ENCODE measurements at places on chromosomes 2 and 18. TPM values are rescaled to one million over a fixed set of nuclear protein-coding genes. Genes with fewer than 3 reads are reported as not detected.

- no peak for DNase-seq
Measured at GRCh38 chr2:113784823-113785744, 28.6 kb upstream of the SLC35F5 start.

GRCh38 chr2:74741629-74742028 is 87.6 kb downstream of the SEMA4F start:
- DNase-seq = no peak

GRCh38 chr2:161177969-161178368 is 17.7 kb downstream of the TANK start:
- no peak for DNase-seq

- DNase-seq = no peak
Measured at GRCh38 chr2:182228741-182229140, 198.1 kb downstream of the PDE1A start.

DNA sequence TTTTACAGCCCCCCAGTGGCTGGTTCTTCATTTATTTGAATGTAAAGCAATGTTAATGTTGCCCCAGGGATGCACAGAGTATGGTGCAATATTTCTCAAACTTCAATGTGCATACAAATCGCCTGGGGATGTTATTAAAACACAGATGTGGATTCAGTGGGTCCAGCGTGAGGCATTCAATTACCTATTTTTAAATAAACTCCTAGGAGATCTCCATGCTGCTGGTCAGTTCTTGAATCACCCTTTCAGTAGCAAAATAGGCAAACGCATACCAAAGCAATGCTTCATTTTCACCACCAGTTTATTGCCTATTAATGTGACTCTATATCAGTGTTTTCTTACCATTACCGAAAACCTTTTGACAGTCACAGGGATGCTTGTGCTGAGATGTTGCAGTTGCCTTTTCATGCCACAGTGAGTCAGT is 530.7 kb downstream of the CBLN2 start:
- DNase-seq = no peak

GRCh38 chr2:200741468-200742202 is 70.1 kb upstream of the BZW1 start:
- DNase-seq = peak; percentile 23

- peak; percentile 61 for DNase-seq
Measured at GRCh38 chr2:39568116-39568515, 97.6 kb upstream of the TMEM178A start.

DNA sequence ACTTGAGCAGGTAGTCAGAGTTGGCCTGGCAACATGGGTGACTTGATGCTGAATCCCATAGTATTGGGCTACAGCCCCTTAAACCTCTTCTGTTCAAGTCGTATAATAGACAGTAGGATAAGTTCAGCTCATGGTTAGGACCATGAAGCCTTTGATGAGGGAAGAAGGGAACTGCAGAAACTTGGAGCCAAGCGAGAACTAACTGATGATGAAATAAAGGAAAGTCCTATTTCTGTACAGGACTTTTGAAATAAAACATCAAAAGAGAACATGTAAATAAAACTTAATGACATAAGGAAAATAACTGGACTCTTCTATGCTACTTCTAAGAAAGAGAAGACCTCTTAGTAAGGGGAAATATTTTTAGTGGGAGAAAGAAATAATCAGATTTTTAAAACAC is 51.2 kb upstream of the UGP2 start:
- DNase-seq = no peak

DNA sequence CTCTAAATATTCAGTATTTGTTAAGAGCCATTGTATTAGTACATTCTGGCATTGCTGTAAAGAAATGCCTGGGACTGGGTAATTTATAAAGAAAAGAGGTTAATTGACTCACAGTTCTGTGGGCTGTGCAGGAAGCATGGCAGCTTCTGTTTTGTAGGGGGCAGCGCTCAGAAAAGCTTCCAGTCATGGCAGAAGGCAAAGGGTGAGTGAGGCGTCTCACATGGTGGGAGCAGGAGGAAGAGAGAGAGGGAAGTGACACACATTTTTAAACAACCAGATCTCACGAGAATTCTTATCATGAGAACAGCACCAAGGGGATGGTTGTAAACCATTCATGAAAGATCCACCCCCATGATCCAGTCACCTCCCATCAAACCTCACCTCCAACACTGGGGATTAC is 13.8 kb upstream of the CCDC102B start:
- DNase-seq = no peak

The CD226 gene
- 0.36 TPM for total RNA-seq

The LRRFIP1 gene
- 48.3 TPM for total RNA-seq

The ALK gene
- total RNA-seq = under 0.01 TPM

The CROCC2 gene
- total RNA-seq = under 0.01 TPM

The SGPP2 gene
- not detected for total RNA-seq

The QPCT gene
- total RNA-seq = 25.7 TPM

The HNMT gene
- total RNA-seq = 100 TPM

The CAPN14 gene
- under 0.01 TPM for total RNA-seq

The SCTR gene
- not detected for total RNA-seq
